ENCODE measurements at places on chromosomes 2 and 18.
A peak's percentile ranks its signal among the peaks of the same experiment; 100 is the strongest.

GRCh38 chr2:34808426-34808825, 1209.3 kb upstream of the FAM98A start:
- no peak for DNase-seq

DNA sequence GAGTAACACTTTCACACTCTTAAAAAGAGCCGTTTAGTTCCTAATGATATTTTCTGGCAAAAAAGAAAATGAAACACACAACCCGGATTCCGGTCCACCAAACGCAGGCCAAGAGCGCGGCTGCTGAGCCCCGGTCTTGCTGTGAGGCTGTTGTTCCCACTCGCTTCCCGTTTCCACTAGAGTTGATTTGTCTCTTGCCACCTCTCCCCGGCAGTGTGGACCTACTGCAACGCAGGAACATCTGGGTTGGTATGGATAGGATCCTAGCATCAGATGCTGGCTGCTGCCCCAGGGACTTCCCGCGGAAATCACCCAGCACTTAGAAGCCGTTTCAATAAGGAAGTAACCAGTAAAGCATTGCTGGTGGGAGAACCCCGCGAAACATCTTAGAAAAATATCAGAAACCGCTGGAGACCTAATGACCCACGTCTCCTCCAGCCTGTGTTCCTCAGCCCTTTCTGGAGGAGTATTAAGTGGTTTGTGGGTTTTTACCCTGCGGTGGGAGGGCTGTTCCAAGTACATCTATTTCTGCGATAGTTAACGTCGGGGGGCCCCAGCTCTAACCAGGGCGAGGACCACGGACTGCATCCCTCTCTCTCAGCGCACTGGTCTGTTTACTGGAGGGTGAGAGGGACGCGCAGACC, 939 bp downstream of the DOCK10 start:
- DNase-seq: peak; percentile 55

DNA sequence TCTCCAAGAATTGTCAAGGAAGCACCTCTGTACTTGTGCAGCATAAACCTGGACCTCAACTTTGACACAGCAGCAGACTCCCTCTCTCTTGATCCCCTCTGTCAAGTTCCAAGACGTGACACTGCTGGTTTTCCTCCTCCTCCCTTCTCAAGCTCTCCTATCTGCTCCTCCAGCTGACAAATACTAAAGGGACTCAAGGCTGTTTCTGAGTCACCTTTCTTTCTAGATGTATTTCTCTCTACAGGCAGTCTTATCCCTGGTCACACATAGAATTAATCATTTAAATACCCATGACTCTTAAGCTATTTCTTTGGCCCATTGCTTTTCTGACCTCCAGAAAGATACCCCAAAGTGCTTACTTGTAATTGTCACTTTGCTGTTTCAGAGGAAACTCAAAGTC, 53.5 kb downstream of the SEPTIN10 start:
- DNase-seq: peak; percentile 69

- no peak for DNase-seq
These were observed 126.7 kb downstream of the BCL2 start for GRCh38 chr18:63192885-63193349.

- peak; percentile 28 for DNase-seq
These were observed at the start of gene DCC for GRCh38 chr18:52339891-52340371. Gene DCC (plus strand): TSS chr18:52340197. CDS start chr18:52340788, 591 bp downstream.

GRCh38 chr2:223019390-223019930, 32.5 kb upstream of the KCNE4 start:
- no peak for DNase-seq
